Cortex of kidney (tissue), 1 donor: ENCODE measurements at places on chromosomes 7 and 10.

DNA sequence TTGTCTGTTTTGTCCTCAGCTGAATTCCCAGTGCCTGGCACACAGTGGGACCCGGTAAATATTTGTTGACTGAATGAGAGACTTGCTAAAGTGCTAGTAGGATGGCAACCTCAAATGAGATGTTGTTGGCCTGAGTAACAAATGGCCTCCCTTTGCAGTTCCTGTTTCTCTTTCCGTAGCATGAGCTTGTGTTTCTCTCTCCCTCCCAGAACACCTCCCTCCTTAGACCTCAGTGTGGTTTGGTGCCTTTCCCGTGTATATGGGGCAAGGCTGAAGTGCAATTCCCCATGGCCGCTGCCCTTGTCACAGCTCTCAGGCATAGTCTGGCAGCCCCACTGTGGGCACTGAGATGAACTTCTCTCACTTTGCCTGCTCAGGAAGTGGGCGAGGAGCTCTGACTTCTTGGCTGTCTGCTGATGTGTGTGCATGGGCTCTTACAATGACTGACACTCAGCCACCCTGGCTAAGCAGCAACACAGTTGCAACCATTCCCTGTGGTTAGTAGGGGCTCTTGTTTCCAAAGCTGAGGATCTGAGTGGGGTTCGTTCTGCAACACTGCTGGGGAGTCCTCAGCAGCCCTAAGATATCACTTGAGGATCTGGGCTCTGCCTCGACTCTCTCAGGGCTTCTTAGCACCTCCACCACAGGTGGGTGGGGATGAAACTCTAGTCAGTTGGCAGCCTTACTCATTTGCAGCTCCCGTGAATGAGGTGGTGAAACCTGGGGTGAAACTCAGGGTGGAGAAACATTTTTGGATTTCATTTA is 136.1 kb downstream of the ICA1 start:
- DNase-seq = no peak

- no peak for DNase-seq
Observed at GRCh38 chr10:72133517-72133916, 45.2 kb upstream of the SPOCK2 start.

DNA sequence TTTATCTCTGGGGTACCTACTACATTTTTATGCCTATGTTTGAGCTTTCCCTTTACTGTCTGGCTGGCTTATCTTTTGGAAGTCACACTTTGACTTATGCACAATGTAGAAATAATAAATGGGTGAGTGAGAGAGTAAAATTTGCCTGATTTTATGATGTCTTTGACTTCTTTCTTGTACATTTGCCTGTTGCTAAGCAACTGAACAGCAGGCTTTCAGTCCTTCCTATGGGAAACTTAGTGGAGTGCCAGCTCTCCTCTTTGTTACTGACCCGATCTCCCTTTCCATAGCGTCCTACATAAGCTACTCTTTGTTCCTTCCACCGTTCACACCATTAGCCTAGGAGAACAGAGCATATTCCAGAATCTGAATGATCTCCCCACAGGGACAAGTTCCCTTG is 4.2 kb downstream of the TAS2R60 start:
- DNase-seq = no peak

GRCh38 chr7:98078197-98078870 is 28.3 kb upstream of the LMTK2 start:
- no peak for DNase-seq

- DNase-seq = no peak
Observed at GRCh38 chr7:1009747-1010146, 26.8 kb downstream of the CYP2W1 start.

GRCh38 chr10:84551437-84552120 is 223.2 kb downstream of the CCSER2 start:
- DNase-seq = no peak

- DNase-seq = no peak
Observed at GRCh38 chr7:108087778-108088177, 42.4 kb downstream of the LAMB4 start.

DNA sequence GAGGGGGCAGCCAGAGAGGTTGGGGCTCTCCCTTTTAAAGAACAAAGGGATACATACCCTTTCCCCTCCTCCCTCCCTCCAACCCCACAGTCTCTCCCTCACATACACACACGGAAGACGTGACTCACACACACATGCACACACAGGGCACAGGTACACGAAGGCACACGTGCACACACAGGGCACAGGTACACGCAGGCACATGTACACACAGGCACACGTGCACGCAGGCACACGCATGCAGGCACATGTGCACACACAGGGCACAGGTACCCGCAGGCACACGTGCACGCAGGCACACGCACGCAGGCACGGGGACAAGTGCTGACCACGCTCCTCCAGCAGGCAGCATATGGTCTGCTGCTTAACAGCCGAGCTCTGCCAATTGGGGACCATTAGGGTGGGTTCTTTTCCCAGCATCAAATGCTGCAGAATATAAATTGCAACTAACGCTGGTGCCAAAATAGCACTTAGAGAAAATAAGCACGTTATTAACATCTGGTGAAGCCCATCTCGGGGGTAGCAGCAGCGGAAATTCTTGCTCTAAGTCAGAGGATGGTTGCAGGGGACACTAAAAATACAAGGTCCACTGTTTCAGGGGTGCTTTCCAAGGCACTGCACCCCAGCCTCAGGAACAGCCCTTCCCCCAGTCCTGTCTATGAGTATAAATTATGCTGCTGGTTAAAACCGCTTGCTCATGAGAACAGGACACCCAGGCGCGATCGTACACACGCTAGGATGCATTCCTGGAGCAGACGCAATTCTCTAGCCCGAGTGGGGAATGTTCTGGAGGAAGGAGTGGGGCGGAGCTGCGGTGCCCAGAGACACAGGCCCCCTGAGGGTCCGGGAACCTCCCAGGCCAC is 55.2 kb upstream of the TNRC18 start:
- no peak for DNase-seq
